ENCODE measurements at places on chromosomes 16 and 17. TPM values are rescaled to one million over a fixed set of nuclear protein-coding genes. Genes with fewer than 3 reads are reported as not detected.

CDH11 gene
- total RNA-seq: 12.6 TPM

LRRC46 gene
- total RNA-seq: not detected

GRCh38 chr17:81806461-81807209, 2.7 kb downstream of the GCGR start:
- no peak for DNase-seq

- DNase-seq: no peak
Observed at GRCh38 chr16:55713103-55713502, 57.3 kb downstream of the SLC6A2 start.

DNA sequence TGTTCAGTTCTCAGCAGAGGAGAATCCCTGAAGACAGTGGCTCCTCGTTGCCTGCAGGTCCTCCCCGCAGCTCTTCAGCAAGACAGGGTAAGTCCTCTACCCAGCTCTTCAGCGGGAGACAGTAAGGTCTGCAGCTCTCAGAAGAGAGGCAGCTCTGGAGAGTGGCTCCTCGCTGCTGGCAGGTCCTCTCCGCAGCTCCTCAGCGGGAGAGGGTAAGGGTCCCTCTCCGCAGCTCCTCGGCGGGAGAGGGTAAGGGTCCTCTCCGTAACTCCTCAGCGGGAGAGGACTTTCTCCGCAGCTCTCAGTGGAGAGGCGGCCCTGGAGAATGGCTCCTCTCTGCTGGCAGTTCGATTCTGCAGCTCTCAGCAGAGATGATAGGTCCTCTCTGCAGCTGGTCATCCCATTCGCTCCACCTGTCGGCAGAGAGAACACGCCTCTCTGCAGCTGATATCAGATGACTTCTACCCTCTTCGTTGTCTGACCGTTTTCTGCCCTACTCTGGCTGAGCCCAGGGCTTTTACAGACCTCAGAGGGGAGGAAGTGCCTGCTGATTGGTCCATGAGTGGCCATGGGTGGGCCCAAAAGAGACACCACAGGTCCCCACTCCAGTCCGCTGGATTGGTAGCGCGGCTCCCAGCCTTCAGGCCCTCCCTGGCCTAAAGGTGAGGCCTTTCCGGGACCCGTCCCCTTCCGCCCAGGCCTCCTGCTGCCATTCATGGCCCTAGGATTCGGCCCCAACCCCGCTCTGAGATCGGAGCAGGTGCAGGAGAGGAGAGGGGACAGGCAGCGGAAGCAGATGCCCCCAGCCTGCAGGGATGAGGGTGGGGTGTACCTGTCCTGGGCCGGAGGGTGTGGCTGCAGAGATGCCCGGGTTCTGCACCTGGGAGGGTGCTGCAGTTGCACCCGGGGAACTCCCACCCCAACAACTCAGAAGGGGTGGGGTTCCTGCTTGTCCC, 11.9 kb upstream of the SHCBP1 start:
- DNase-seq: no peak

Data from mucosa of descending colon (tissue), 3 donors.